ENCODE measurements at places on chromosomes 2 and 18. TPM values are rescaled to one million over a fixed set of nuclear protein-coding genes. Genes with fewer than 3 reads are reported as not detected.

- peak; percentile 50 for DNase-seq
Observed at GRCh38 chr2:169131587-169132512, 62.5 kb downstream of the DHRS9 start.

DNA sequence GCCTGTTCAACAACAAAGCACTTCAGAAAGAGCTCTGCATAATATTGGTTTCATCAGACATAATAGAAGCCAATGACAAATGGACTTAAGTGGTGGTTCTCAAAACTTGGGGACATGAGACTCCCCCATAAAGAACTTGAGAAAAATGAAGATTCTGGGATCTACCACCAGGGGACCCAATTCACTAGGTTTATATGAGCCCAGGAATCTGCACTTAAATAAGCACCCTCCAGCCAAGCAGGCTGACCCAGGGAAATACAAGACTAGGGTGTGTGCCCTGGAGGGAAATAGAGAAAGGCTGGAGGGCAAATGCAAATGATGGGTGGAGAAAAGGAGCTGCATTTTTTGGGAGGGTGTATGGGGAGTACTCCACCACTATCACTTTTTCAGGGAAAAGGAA, 52.5 kb downstream of the SATB2 start:
- no peak for DNase-seq

The RESP18 gene
- total RNA-seq: not detected

The ANKRD30BL gene
- total RNA-seq: 0.22 TPM

The CFAP65 gene
- total RNA-seq: not detected
